ENCODE measurements at places on chromosomes 5 and 9.
A peak's percentile ranks its signal among the peaks of the same experiment; 100 is the strongest.

GRCh38 chr9:110161940-110162339 is 46.0 kb downstream of the C9orf152 start:
- DNase-seq, result no peak

DNA sequence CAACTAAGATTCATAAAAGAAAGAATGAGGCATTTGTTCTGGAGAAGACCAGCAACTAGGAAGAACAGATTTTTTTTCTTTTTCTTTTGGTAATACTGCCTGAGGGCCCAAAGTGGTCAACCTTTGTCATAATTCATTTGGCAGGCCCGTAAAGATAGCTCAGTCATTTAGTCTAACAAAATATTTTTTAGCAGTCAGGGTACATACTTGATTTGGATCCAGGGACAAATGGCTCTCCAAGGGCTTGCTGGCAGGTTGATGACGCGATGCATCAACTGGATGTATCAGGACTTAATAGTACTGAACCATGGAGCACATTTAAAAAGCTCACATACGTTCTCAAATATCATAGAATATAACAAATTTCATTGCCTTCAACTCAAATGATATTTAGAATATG is 203.4 kb upstream of the ZNF608 start:
- no peak for DNase-seq

GRCh38 chr9:13485068-13485596 is 205.6 kb upstream of the MPDZ start:
- DNase-seq, result no peak

- DNase-seq, result peak; percentile 49
These were observed 13.7 kb upstream of the FCHSD1 start for GRCh38 chr5:141664733-141665461.

- DNase-seq, result no peak
These were observed 18.5 kb downstream of the AGTPBP1 start for GRCh38 chr9:85723215-85723614.

DNA sequence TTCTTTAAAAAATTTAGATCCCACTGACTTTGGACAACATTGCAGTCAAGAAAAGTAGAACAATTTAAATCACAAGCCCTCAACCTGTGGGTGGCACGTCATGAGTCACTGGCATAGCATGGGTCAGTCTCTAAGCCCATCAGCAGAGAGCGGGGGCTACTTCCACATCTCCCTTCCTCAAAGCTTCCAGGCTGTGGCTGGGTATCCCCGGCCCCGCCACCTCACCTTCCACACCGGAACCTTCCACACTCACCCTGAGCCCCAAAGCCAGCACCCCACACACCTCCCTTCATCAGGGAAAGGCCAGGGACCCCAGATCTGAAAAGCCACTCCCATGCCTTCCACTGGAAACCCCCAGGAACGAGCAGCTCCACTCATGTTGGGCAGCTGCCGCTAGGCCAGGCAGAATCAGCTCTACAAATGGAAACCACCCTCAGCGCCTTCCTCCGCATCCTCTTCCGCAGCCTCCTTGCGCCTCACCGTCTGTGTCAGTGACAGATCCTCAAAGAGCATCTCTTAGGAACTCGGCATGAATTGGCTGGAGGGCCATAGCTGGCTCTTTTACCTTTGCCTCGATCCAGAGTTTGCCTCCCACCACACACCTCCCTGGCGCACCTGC is 156.5 kb downstream of the ERCC6L2 start:
- DNase-seq, result no peak

DNA sequence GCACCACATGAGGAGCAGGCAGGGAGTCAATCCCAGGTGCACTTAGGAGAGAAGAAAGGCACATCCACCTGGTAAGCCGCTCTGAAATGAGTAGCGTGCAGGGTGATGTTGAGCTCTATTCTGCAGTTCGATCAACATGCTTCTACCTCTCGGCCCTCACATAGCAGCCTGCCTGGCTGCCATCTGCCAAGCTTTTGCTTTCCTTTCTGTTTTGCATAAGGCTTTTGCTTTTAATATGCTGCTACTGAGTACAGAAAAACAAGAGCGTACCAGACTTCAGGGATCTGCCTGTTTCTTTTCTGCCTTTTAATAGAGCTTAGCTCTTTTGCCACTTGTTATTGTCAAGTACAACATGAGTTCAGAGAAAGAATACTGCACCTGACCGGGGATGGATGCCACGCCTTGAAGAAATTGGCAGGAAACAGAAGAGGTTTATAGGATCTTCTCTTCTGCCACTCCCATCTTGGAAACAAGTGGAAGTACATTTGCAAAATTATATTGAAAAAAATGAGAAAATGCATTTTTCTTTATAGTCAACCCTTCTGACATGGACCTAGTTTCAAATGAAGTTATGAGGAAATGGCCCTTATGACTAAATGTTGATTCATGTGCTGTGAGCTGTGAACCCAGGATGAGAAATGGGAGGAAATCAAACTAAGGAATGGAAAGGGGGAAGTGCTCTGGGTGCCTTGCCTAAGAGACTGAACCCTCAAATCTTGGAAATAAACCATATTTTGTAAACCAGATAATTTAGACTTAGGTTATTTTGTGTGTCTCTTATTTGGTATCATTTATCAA is 4.0 kb upstream of the FCHO2 start:
- DNase-seq, result no peak

DNA sequence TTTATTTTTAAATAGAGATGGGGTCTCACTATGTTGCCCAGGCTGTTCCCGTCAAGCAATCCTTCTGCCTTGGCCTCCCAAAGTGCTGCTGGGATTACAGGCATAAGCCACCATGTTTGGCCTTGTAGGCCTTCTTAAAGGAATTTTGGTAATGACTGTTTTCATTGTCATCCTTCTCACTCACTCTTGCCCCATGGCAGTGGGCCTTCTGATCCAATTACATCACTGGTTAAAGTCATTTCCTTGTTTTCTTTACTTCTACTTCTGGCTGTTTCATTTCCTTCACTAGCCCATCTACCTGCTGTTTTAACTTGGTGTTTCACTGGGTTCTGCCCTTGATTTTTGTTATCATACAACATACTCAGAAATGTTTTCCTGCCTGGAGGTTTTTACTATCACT is 20.1 kb upstream of the NIM1K start:
- no peak for DNase-seq

GRCh38 chr5:153880106-153880505 is 158.6 kb downstream of the FAM114A2 start:
- DNase-seq, result no peak

- no peak for DNase-seq
These were observed 25.9 kb downstream of the PTGS1 start for GRCh38 chr9:122396614-122397148.

DNA sequence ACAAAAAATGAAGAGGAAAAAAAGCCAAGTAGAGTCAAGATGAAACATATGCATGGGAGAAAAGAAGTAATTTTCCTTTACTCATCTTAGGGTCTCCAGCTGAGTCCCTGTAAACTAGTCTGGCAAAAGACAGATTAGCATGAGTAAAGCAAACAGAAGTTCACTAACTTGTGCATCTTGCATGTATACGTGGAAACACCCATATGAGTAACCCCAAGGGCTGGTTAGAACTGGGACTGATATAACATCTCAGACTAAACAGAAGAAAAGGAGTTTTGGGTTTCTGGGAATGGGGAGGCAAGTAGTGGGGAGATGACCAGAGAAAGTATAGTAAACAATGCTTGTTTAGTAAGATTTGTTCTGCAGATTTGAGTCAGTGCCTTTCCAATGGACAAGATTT is 20.1 kb upstream of the GLDC start:
- no peak for DNase-seq
